ENCODE measurements at places on chromosomes 6 and 20. TPM values are rescaled to one million over a fixed set of nuclear protein-coding genes. Genes with fewer than 3 reads are reported as not detected.

The RIPOR3 gene
- 10.8 TPM for polyA plus RNA-seq

The PPP1R16B gene
- 7.5 TPM for polyA plus RNA-seq

The TCF15 gene
- 1.3 TPM for polyA plus RNA-seq

The THBS2 gene
- 9.0 TPM for polyA plus RNA-seq

The PTCRA gene
- 0.40 TPM for polyA plus RNA-seq

The CST2 gene
- polyA plus RNA-seq, result not detected

The OPN5 gene
- 0.72 TPM for polyA plus RNA-seq

The TMEM74B gene
- 6.7 TPM for polyA plus RNA-seq

The CLPSL1 gene
- polyA plus RNA-seq, result not detected

The LRRC1 gene
- polyA plus RNA-seq, result 25.0 TPM

The RBBP8NL gene
- polyA plus RNA-seq, result 1.5 TPM

The IL17F gene
- 0.56 TPM for polyA plus RNA-seq

The FOXS1 gene
- polyA plus RNA-seq, result 4.9 TPM

The IL20RA gene
- polyA plus RNA-seq, result 3.1 TPM

Data from renal cortex interstitium (tissue), 15 donors.